GM12864 (cell line): ENCODE measurements at places on chromosomes 12 and 14.

DNA sequence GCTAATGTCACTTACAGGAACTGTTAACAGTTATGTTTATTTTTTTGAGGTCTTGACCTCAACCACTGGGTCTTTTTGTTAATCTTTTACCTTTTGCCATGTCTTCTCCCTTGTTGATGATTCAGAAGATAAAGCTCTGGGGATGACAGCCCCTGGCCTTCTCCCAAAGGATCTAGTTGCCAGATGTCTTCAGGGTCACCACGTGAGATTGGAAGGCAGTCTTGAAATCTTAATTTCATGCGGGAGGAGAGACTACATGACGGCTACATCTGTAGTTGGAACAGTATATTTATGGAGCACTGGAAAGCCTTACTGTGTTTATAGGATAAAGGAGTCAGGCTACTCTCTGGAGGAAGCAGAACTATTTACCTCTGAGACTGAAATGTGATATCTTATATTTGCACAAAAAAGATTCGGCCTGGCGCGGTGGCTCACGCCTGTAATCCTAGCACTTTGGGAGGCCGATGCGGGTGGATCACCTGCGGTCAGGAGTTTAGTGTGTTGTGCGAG is 5.6 kb downstream of the MLEC start:
- no peak for DNase-seq

DNA sequence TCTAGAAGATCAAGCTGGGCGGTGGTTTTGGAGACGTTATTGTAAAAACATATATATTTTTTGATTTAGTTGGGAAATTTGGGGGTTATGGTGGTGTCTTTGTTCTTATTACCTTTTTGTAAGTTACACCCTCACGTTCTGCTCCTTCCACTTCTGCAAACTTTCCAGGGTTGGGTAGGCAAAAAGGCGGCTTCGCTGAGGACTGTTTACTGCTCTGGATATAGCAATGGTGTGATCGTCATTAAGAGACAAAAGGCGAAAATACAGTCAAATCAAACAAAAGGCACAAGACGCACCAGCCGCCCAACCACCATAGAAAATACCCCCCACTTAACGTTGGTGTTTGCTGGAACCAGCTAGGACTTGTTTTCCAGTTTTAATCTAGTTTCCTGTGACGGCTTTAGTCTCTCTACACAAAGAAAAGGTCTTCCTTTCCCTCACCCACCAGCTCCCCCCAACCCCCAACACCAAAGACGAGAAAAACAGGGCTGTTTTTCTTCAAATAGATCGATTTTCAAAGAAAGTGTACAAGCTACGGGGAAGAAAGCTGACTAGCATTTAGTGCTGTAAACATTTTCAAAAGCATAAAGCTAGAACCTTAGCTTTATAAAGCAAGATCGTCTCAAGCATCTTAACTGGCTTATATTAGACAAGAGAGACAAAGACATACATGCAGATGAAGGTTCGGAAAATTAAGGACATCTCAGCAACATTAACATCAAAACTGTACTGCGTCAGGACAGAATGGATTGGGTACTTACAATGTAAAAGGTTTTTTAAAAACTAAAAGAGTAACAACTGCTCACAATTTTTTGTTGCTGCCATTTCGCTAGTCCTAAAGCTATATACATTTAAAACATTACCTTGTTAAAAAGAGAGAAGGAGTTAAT is 2.0 kb upstream of the SETD1B start:
- no peak for DNase-seq

GRCh38 chr14:37253905-37254304 is 56.2 kb downstream of the MIPOL1 start:
- DNase-seq = no peak

DNA sequence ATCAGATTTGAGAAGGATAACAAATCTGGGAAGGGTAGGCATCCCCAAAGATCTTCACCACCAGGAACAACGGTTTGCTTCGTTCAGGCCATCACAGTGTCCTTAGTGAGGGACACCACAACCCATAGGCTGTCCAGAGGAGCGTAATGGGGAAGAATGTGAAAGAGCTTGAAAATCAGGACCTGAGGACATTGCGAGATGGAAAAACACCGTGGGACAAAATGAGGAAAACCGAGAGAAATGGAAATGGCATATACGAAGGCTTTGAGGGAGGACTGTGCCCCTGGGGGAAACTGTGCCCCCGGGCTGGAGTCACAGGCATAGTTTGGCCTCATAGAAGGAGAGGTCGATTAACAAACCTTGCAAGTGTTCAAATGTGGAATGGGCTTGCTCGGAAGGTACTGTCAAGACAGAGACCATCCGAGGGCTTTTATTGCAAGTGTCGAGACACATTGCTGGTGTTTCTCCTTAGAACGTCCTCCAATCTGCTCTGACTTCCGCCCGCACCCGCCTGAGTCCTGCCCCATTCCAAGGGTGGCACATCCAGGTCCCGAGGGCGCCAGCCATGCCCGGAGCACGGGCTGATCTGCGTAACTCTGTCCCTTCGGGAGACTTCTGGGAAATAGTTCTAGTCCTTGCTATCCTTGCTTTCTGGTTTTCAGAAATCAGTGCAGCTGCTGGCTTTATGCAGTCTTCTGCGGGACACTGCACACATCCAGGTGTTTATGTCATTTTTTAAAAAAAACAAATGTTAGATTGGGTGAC is 885 bp upstream of the PALS1 start:
- DNase-seq = no peak

GRCh38 chr14:38524636-38525509 is 269.0 kb upstream of the CLEC14A start:
- DNase-seq = no peak

DNA sequence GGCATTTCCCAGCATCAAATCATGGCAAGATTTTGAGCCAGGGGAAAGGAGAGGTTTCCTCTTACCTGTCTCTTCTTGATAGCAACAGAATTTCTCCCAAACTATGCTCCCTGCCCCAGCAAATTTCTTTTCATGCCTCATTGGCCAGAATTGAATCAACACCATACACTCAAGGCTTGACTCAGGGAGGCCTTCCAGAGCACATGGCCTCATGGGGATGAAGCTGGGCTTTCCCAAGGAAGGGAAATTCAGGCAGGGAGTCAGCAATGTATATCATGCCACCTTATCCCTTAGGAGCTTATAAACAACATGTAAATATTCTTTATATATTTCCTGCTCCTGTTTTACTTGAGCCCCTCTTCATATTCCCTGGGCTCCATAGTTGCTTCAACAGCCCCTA is 62.1 kb downstream of the ARF6 start:
- no peak for DNase-seq

DNA sequence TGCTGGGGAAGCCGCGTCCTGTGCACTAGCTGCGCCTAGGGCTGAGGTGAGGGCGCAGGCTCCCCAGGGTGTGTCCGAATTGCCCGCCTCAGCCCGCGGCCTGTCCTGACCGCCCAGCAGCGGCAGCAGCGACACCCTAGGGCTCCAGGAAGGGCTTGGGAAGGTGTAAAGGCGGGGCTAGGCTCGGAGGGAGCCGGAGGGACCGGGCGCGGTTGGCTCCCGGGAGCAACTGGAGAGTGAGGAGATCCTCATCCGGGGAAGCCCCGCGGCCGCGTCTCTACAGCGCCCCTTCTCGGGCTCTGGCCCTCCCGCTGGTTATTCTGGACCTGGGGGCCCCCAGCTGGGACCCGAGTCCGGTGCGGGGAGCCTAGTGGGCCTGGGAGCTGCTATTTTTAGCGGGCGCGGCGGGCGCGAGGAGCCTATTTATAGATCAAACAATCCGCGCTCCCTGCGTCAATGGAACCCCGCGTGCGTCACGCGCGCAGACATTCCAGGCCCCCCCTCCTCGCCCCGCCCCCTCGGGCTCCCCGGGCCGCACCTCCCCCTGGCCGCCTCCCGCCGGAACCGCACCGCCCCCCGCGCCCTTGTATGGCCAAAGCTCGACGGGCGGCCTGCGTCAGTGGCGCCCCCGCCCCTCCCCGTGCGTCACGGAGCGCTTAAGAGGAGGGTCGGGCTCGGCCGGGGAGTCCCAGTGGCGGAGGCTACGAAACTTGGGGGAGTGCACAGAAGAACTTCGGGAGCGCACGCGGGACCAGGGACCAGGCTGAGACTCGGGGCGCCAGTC is at the start of gene NR4A1:
Gene NR4A1, plus strand, starts transcription at position 685 of the 784 bp plus-strand sequence. CDS start 2,887 bp downstream, outside the sequence.
- DNase-seq = peak; percentile 44

DNA sequence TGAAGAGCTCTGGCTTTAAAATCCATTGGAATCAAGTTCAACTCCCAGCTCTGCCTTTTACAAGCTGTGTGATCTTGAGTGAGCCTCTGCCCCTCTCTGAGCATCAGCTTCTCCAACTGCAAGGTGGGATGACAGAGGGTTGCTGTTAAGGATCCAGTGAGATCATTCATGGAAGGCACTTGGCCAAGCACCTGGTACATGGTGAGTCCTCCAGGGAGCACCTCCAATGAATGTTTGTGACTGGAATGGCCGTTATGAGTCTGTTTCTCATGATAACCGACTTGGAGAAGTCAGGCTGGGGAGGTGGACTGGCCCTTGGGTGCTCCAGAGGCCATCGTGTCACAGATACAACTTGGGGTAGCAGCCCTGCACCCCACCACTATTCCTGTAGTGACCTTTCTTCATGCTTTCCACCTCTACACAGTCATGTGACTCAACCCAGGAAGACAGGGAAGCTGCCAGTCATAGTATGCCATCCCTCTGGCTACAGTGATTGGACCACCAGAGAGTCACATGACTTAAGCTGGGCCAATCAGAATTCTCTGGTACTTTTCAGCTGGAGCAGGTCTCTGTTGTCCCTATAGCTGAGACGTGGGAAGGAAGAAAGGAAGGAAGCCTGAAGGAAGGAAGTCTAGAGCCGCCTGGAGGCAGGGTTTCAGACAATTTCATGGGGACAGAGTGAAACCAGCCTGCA is 146.5 kb upstream of the MYL2 start:
- DNase-seq = peak; percentile 7

DNA sequence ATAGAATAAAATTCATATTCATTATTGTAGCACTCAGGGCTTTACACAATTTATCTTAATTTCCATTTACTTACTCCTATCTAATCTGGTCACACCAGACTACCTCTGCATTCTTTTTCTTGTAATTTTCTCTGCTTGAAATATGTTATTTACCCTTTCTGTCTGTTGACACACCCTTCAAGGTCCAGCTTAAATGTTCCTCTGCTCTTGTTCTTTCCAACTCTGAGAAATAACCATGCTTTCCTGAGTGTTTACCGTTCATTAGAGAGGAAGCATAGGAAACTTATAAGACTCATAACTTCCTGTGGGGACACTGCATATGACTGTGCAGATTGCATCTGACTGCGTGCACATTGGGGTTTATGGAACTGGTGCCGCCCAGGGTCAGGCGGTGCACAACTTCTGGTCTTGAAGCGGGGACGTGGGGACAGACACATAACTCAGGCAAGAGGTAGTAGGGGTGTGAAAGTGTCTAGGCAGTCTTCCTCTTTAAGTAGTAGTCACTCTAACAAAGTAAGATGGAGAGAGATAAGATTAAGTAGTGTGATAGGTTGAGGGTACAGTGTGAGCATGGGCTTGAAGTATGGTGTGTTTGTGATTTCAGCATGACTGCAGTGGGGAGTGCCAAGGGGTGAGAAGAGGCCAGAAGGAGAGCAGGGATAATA is 42.6 kb upstream of the FOXJ2 start:
- DNase-seq = peak; percentile 16

GRCh38 chr12:121872546-121873215 is 14.0 kb upstream of the HPD start:
- DNase-seq = no peak

DNA sequence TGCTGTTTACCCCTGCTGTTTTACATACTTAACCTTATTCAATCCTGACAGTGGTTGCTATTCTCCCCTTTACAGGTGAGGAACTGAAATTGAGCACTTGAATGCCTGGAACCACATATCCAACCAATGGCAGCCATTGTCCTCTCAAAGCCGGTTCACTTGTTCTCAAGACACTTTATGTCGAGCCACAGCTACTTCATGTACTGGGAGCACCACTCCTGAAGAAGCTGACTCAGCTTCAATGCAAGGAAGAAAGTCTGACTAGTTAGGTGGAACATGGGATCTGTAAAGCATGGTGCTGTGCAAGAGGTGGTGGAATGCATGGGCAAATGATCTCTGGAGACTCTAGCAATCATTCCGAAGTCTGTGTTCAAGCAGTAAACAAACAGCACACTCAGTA is 113.9 kb upstream of the CPM start:
- no peak for DNase-seq

GRCh38 chr12:32285489-32285888 is 113.9 kb upstream of the FGD4 start:
- DNase-seq = no peak

- DNase-seq = no peak
These were observed 36.1 kb downstream of the CPSF6 start for GRCh38 chr12:69275471-69275891.

DNA sequence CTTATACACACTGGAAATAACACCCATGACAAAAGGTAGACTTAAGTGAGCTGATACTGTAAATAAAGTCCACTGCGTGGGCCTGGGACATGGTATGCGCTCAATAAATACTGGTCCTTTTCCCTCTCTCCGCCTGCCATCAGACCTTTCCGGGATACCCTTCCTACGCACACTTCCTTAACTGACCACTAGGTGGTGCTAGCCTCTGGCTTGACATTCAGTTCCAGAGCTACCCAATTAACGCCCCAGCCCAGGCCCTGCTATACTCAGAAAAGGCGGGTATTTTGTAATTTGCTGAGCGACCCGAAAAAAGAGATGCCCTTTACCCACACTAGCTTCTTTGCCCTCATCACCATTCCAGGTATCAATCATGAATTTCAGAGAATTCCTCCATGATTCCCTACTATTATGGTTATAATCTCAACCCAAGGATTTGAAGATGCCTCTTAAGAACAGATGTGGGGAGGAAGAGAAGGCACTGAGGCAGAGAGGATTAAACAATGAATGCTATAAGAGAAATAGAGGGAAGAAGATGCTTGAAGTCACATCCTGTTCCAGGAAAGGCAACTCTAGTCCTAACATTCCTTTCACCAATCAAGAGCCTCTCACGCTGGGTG is 3.9 kb upstream of the LRP1 start:
- no peak for DNase-seq

GRCh38 chr12:91918431-91918830 is 227.2 kb downstream of the BTG1 start:
- no peak for DNase-seq

GRCh38 chr14:89641495-89642175 is 224.6 kb upstream of the FOXN3 start:
- DNase-seq = peak; percentile 65

DNA sequence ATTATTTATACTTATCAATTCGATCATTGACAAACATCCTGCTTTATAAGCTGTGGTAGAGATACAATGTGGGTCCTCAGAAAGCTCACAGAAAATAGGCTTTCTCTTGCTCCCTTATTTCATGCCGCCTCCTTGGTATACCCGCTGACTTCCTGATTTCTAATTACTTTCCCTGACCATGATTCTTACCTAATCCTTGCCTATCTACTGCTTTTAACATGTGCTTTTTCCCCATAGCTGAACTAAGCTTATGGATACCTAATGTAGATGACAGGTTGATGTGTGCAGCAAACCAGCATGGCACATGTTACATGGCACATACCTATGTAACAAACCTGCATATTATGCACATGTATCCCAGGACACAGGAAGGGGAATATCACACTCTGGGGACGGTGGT is 65.1 kb downstream of the ITPR2 start:
- no peak for DNase-seq

- no peak for DNase-seq
These were observed 12.6 kb downstream of the BIN2 start for GRCh38 chr12:51311389-51311788.

GRCh38 chr14:79476552-79476951 is 734.8 kb downstream of the DIO2 start:
- no peak for DNase-seq
